PC-3 (cell line): ENCODE measurements at places on chromosomes 6 and 20. TPM values are rescaled to one million over a fixed set of nuclear protein-coding genes. Genes with fewer than 3 reads are reported as not detected.

DNA sequence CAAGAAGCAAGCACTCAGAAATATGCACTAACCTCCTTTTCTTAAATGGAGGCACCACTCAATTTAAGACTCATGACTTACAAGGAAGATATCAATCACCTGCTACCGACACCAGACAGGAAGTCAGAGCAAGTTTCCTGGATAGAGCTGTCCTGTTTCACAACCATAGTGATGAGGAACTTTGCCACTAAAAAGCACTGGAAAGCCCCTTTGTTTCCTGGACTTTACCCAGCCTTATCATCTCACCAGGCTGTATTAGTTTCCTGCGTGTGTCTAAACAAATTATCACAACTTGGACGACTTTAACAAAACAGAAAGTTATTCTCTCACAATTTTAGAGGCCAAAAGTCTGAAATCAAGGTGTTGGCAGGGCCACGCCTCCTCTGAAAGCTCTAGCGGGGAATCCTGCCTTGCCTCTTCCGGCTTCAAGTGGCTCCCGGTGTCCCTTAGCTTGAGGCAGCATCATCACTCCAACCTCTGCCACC lies 253.8 kb upstream of the STXBP5 start:
- H3K27me3 ChIP-seq: no peaks in the 10 kb centered on the region
- no peaks in the 10 kb centered on the region for H3K4me1 ChIP-seq
- no peak for DNase-seq

GRCh38 chr6:139370283-139370998 lies 4.0 kb downstream of the CITED2 start:
- H3K27ac ChIP-seq: no peak overlapping the region
- H3K36me3 ChIP-seq: peaks cover 7% of the 10 kb centered on the region; the same call in 1 of the 2 replicates
- DNase-seq: no peak
- H3K4me3 ChIP-seq: no peak overlapping the region
- no peaks in the 10 kb centered on the region for H3K27me3 ChIP-seq
- H3K4me1 ChIP-seq: peaks cover 23% of the 10 kb centered on the region

DNA sequence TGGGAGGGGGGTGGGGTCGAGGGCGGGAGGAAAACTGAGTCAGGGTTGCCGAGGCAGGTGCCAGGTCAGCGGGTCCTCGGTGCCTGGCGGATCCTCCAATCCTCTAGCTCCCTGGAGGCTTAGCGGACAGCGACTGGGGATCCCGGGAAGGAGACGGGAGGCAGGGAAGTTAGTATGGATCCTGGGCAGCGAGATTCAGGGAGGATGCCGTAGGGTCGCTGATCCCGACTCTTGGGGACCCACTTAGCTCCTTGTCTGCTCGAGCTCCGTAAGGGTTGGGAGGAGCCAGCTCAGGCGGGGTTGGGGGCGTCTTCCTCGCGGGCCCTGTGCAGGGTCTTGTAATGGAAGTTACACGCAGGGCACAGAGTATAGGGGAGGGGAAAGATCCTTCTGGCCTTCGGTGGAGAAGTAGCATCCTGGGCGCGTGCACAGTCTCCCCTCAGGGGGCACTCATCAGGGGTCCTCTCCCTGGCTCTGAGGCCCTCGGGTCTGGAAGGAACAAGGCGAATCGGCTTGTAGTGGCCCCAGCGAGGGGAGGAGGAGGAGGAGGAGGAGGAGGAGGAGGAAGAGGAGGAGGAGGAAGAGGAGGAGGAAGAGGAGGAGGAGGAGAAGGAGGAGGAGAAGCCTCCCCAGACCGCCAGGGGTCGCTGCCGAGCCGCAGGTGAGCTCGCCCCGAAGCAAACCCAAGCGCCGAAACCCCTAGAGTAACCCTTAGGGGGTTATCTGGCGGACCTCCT lies 6.4 kb upstream of the SLC12A5 start:
- H3K36me3 ChIP-seq: no peaks in the 10 kb centered on the region
- peaks cover 8% of the 10 kb centered on the region; the same call in 1 of the 2 replicates for H3K4me1 ChIP-seq
- no peaks in the 10 kb centered on the region for H3K27me3 ChIP-seq
- peak overlapping the region; percentile 71 for H3K4me3 ChIP-seq
- DNase-seq: peak; percentile 68

DNA sequence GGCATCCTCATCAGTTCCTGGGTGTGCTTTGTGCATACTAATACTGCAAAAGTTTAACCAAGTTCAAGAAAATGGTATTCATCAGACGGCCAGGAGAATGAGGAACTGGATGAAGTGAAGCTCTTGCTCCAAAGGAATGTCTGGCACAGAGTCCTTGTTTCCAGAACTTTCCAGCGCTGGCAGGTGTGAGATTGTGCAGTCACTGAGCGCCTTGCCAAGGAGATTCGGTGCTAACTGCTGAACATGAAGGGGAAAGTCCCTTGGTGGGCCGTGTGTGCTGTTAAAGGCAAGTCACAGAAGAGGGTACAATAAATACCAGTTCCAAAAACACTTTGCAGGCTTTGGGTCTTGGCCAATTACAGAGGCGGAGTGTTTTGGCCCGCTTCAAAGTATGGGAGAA lies 262.3 kb upstream of the SOX4 start:
- H3K4me1 ChIP-seq: peaks cover 5% of the 10 kb centered on the region; the same call in 1 of the 2 replicates
- no peak for DNase-seq
- H3K27me3 ChIP-seq: no peaks in the 10 kb centered on the region
- no peak overlapping the region for H3K4me3 ChIP-seq
- H3K27ac ChIP-seq: no peak overlapping the region

The PPP1R16B gene
- total RNA-seq: 0.04 and 0.12 TPM in 2 replicates

DNA sequence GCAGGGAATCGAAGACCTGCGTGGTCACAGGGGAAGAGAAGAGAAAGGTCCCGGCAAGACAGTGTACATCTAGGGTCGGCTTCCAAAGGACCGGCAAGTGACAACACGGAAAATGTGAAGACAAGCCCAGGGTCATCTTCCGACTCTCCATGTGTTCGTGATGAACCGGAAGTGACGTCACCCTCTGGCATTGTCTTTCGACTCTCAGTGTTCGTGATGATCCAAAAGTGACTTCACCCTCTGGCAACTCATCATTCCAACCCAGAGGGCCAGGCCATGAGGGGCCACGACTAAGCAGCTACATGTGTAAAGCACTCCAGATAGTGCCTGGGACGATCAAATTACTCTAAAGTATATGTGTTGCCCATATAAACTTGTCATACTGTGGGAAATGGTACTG lies 290.8 kb downstream of the THBS2 start:
- no peak overlapping the region for H3K4me3 ChIP-seq
- no peaks in the 10 kb centered on the region for H3K27me3 ChIP-seq
- H3K27ac ChIP-seq: no peak overlapping the region

The NEU1 gene
- 31.7 and 33.1 TPM in 2 replicates for total RNA-seq

The C6orf52 gene
- 0.80 TPM in 1 of 2 replicates, not detected in the other for total RNA-seq

The COL12A1 gene
- 24.2 and 41.2 TPM in 2 replicates for total RNA-seq

The TEAD3 gene
- total RNA-seq: 9.2 and 15.4 TPM in 2 replicates
